ENCODE measurements at places on chromosomes 12 and 14. TPM values are rescaled to one million over a fixed set of nuclear protein-coding genes. Genes with fewer than 3 reads are reported as not detected.

Gene RILPL1
- total RNA-seq, result 30.4 TPM

Gene FAM186B
- 0.26 TPM for total RNA-seq

Gene PTGDR
- total RNA-seq, result 1.7 TPM

Gene GDF3
- not detected for total RNA-seq

Gene MAP3K9
- total RNA-seq, result 52.0 TPM

Gene MEG3
- total RNA-seq, result 1,106 TPM

Gene ANKRD33
- total RNA-seq, result 0.33 TPM

- no peak for DNase-seq
Measured at GRCh38 chr12:4819654-4820053, 90.1 kb upstream of the KCNA1 start.

DNA sequence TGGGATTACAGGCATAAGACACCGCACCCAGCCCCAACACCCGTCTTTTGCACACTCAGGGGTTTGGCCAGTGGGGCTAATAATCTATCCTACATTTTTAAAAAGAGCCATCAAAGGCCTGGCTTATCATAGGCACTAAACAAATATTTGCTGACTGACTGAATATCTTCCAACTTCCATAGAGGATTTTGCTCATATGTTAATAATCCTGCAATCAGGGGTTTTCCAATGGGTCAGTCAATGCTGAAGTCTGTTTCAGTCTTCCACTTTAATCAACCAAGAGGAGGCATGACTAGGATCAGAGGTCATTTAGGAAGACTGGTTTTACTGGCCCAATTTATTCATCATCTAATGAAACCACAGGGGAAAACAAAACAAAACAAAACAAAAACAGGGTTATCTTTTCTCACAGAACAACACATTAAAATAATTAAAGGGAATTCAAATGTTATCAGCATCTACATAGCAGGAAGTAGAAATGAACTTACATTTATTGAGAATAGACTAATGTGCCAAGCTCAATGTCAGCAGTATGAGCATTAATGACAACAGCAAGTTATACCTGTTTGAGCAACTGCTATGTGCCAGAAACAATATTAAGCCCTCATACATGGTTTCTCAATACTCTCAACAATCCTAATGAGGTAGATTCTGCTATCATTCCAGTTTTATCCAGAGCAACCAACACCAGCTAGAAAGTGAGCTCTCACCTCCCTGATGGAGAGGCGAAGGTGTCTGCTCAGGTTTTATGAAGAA, 372.2 kb downstream of the EGLN3 start:
- DNase-seq, result no peak

- no peak for DNase-seq
Measured at GRCh38 chr14:51087031-51087441, 7.9 kb downstream of the TRIM9 start.

- DNase-seq, result no peak
Measured at GRCh38 chr12:22536346-22536945, 7.9 kb downstream of the C2CD5 start.

- no peak for DNase-seq
Measured at GRCh38 chr14:25570483-25570882, 520.5 kb upstream of the STXBP6 start.

DNA sequence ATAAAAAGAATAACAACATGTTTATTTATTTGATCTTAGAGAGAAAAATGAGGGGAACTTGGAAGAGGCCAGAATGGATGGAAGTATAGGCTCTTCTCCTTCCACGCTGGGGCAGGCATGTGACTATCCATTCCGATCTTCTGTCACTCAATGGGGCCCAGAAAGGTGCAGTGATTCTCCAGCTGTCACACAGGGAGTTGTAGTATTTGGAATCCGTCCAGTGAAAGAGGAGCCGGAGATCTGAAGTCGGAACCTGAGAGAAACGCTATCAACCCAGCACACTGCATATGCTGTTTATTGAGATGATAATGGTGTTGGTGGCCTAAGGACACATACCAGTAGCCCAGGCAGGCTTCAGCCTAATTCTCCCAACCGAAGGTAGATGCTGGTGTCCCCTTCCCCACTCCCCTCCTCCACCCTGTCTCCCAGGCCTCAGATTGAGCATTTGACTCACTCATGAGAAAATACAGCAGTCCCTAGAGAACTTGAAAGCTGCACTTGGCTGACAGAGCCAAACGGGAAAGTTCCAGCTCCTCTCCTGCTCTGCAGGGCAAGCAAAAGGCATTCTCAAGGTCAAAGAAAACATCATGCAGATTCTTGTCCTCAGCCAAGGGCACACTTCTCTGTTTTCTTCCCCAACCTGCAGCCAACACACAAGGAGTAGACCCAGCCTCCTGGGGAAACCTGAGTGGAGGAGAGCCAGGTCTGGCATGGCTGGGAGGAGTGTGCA, 100.4 kb downstream of the IRF2BPL start:
- no peak for DNase-seq

- DNase-seq, result no peak
Measured at GRCh38 chr12:51390891-51391282, 319 bp downstream of the GALNT6 start.

- no peak for DNase-seq
Measured at GRCh38 chr14:69328765-69329164, 68.8 kb downstream of the GALNT16 start.

DNA sequence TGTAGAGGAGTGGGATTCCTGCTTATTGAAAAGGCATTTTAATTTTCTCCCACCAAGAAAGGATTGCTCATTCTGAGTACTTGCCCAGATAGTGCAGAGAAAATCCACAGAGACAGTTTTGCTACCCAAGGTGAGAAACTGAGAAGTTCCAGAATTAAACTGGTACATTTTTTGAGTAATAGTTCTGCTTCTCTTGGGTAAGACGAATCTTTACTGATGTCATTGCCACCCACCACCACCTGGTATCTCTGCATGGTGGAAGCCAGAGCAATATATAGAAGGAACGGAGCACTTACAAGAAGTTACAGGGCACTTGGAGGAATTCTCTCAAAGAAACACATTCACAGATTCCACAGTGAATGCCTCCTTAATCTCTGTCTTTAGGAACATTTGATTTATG, 20.7 kb upstream of the FRMD6 start:
- peak; percentile 75 for DNase-seq

GRCh38 chr12:31600252-31600651, 9.3 kb upstream of the DENND5B start:
- no peak for DNase-seq

DNA sequence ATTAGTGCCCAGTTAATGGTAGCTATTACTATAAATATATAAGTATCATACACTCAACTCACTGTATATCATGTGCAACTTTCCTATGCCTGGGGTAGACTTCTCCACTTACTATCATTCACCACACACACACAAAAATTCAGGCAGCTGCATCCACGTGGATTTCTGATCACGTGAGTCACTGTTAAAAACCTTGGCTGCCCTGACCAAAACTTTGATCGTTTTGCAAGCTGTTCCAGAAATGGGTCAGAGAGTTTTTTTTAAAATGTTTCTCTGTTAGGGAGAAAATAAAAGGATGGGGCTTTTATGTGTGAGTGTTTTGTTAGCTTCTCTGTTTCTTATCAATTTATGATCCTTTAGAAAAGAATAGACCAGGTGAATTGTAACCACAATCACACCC, 198.2 kb upstream of the CNOT2 start:
- no peak for DNase-seq

GRCh38 chr12:7151532-7151931, 21.4 kb downstream of the CLSTN3 start:
- no peak for DNase-seq

DNA sequence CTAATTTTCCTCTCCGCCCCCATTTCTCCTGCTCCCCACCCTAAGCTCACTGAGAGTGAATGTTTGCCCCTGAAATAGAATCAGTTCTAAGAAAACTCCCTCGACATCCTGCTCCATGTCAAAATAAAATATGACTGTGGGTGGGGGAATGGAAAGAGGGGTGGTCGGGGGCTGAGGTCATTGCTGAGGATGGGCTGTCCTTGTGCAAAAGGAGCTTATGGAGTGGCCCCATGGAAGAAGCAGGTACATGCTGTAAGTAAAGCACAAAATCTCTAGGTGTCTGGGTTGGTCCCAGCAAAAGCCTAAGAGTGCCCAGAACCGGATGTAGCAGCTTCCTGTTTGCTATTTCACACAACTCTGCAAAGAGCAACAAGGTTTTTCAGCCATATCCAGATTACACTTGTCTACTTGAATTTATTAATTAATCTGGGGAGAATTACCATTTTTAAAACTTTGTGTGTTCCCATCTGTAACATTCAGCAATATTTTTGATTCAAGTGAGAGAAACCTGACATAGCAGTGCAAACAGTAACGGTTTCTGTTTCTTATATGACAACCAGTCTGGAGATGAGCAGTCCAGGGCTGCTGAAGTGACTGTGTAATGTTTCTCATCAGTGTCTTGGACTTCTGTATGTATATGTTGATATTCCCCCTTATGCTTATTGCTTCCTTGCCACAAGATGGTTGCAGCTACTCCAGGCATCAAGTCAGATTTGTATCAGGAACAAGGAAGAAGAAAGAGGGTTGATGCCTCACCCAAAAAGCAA, 40.4 kb upstream of the GZMB start:
- DNase-seq, result no peak

GRCh38 chr12:15966426-15966825, 55.3 kb downstream of the DERA start:
- no peak for DNase-seq

DNA sequence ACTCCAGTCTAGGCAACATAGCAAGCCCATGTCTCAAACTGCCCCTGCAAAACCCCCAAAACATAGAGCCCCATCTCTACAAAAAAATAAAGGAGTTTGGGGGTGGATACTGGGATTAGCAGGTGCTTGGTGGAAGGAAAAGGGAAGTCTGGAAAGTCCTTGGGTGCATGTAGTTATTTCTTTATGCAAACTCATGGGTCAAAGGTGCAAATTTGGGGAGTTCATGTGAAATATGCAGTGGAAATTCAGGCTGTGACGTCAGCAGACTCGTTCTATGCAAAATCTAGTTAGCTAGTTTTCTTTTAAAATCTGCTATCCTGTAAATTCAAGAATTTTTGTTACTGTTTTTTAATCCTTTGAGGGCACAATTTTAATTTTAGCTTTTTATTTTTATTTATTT, 51.3 kb downstream of the GNS start:
- no peak for DNase-seq

GRCh38 chr14:98444077-98444476, 827.9 kb downstream of the BCL11B start:
- no peak for DNase-seq

DNA sequence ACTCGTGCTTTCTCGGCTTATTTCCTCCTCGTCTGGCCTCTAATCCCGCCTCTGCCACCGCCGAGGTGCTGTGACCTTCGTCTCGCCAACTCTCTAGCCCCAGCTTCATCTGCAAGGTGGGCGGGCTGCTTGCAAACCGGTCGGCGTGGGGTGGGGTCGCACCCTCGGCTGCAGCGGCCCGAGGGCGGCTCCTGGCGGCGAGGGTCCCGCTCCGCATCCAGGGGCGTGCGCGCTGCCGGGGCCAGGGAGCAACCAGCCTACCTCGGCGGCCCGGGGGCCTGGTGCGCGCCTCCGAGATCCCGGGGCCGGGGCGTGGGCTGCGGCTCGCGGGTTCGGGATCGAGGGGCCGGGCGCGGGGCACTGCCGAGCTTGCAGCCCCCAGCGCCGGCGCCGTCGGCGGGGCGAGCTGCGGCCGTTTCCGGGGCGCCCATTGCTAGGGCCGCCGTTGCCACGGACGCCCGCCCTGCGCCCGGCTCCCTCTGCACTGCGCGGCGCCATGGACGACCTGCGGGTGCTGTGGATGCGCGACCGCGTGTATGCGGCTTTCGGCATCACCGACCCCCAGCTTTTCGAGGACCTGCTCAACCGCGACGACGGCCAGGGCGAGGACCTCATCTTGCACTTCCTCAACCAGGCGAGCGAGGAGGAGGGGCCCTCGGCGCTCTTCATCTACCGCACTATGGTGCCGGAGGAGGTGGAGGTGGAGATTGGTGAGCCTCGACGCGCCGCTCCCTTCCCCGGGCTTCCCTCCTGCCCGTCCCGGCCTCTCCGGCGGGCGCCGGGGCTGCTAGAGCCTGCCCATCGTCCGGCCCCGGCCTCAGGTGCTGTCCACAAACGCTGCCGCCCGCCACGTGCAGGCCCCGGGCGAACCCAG, at the start of gene DNAH10:
Gene DNAH10, plus strand, starts transcription at position 461 of the 874 bp plus-strand sequence. Its CDS starts 36 bp downstream, at position 497.
- no peak for DNase-seq

- no peak for DNase-seq
Measured at GRCh38 chr12:131831635-131832041, 3.4 kb downstream of the MMP17 start.

DNA sequence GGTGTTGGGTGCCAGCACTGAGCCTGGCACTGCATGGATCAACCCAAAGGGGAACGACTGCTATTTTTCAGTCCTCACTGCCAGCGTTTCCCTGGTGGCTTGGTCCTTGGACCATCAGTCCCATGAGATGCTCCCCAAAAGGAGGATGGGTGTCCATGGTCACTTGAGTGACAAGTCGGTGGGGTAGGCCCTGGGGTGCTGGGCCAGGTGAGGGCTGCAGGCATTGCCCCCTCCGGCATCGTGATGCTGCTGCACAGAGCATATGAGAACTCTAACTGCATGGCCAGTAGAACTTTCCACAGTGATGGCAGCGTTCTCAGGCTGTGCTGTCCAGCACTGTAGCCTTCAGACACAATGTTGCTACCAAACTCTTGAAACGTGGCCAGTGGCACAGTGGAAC, 16.2 kb downstream of the SETD1B start:
- no peak for DNase-seq

- no peak for DNase-seq
Measured at GRCh38 chr12:33876618-33877017, 145.7 kb upstream of the ALG10 start.

- DNase-seq, result no peak
Measured at GRCh38 chr14:100813291-100813690, 12.6 kb upstream of the MEG3 start.

- DNase-seq, result no peak
Measured at GRCh38 chr12:70840656-70841350, 79.7 kb downstream of the PTPRR start.

DNA sequence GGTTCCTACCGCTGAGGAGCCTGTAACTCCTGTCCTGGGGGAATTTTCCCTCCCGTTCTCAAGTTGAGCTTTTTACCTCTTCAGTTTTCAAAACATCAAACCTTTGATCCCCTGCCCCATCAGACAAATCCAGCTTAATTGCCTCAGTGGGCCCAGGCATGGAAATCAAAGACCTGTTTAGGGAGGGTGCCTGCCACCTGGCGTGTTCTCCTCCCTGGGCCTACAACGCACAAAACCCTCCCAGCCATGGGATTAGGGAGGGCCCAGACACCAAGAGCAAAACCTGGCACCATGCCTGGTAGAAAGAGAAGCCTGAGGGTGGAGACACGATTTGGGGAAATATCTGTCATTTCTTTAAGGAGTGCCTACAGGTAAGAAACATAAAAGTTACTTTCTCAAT, 672.9 kb downstream of the BCL11B start:
- DNase-seq, result no peak

GRCh38 chr14:101797856-101798255, 36.3 kb downstream of the PPP2R5C start:
- DNase-seq, result no peak

All from dorsolateral prefrontal cortex (tissue), 122 donors.